CD4-positive, alpha-beta T cell treated with Interleukin-17A for 1 hour (primary cell): ENCODE measurements at places on chromosomes 6 and 20.

- no peak for DNase-seq
Measured at GRCh38 chr20:47318586-47319516, 37.6 kb downstream of the ZMYND8 start.

- DNase-seq = no peak
Measured at GRCh38 chr6:48986845-48987244, 476.2 kb downstream of the MMUT start.

DNA sequence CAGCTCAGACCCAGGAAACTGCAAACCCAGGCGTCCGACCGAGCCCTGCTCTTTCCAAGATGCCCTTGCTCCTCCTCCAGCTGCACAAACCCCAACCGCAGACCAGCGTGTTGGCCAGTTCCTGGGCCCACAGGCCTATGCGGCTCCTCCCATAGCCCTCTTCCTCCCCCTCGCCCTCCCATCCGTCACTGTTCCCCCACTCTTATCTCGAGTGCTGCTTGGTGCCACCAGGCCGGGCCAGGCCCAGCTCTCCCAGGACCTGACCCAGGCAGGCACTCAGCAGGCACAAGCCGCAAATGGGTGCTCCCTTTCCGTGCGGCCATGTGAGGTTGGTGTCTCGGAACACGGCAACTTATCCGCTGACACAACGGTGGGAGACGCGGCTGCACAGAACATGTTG is 28.6 kb downstream of the ADRM1 start:
- DNase-seq = no peak

DNA sequence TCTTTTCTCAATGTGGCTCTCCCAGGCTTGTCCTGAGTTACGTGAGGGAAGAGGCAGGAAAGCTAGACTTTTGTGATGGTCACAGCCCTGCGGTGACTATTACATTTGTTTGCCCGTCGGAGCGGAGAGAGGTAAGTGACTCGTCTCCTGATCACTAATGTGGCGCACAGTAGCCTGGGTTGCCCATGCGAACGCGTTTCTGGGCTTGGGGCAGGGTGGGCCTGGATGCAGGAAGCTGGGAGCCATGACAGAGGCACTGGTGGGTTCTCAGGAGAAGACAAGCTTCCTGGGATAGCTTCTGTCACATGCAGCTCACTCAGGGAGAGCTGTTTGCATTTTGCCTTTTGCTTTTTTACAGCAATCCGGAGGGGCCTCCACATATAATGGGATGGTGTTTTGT is 60.6 kb downstream of the IGF2R start:
- DNase-seq = no peak

DNA sequence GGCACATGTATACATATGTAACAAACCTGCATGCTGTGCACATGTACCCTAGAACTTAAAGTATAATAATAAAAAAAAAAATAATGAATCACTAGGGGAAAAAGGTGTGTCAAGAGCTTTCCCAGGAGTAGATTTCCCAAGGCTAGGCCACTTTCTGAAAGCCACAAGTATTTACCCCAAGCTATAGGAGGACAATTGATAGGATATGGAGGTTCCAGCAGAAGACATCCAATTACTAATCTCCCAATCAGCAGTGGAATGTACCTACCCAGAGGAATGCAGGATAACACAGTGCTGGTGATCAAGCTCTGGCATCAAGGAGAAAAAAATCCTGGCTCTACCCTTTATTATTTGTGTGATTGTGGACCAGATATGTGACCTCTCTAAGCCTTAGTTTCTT is 562.7 kb downstream of the RFPL4B start:
- DNase-seq = no peak

- peak; percentile 71 for DNase-seq
Measured at GRCh38 chr6:104682722-104683643, 176.7 kb downstream of the HACE1 start.

GRCh38 chr6:70725817-70726415 is 58.2 kb downstream of the SMAP1 start:
- DNase-seq = no peak

DNA sequence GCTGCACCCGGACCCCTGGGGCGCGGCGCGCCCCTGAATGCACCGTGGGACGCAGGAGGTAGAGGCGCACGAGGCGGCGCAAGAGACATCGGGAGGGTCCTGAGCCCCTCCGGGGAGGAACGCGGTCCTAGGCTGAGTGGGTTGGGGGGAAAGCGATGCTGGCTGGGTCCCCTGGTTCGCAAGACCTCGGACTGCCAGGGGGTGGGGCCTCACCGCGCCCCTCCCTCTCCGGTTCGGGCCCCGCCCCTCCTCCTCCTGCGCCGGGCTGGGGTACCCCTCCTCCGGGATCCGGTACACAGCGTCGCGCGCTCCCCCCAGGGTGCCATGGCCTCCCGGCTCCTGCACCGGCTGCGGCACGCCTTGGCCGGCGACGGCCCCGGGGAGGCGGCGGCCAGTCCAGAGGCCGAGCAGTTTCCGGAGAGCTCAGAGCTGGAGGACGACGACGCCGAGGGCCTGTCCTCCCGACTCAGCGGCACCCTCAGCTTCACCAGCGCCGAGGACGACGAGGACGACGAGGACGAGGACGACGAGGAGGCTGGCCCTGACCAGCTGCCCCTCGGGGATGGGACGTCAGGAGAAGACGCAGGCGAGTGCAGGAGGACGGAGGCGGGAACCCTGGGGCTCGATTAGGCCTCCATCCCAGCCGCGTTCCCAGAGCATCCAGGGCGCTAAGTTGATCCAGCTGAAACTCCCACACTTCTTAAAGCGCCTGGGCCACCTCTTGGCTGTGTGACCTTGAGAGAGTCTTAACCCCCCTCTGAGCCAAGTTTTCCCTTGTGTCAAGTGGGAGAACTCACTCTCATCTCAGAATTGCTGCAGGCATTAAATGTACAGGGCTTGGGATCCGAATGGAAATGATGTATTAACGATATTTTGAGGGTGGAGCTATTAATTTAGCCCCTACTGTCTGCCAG is 541 bp downstream of the SNX21 start:
- peak; percentile 49 for DNase-seq

DNA sequence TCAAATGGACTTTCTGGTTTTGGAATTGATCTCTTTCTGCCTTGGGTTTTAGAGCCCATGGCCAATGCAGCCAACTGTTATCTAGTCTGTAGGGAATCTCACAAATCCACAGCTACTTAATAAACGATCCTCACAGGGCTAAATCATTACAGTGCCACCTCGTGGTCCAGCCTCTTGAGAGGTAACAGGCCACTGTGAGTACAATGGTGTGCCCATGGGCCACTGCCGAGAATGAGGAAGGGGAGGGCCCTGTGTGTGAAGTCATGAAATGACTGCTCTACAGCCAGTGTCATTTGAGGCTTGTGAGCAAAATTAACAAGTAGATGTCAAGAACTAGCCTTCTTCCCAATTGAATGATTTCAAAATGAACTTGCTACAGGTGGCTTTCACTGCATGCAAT is 54.3 kb upstream of the GMPR start:
- no peak for DNase-seq

GRCh38 chr6:38935051-38935450 is 113.5 kb upstream of the GLP1R start:
- DNase-seq = no peak

DNA sequence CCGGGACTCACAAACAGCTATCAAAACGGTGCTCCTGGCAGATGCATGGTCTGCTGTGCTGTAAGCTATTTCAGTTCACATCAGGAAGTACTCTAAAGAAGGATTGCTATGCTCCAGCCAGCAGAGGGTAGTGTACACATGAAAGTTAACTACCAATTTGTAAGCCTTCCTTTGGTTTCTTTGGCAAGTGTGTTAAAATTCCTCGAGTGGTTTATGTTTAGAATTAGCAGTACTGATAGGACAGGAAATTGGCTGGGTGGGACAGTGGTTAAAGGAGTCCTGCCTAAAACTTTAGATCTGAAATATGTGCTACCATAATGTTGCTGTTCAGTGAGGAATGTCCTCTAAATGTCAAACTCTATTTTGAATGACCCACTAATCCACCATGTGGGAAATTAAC is 47.4 kb downstream of the TRMT11 start:
- DNase-seq = no peak

GRCh38 chr20:3861191-3861590 is 14.6 kb downstream of the MAVS start:
- no peak for DNase-seq

- no peak for DNase-seq
Measured at GRCh38 chr6:29694637-29695036, 13.7 kb upstream of the ZFP57 start.

- DNase-seq = no peak
Measured at GRCh38 chr6:25706314-25707014, 48.1 kb upstream of the SLC17A4 start.

DNA sequence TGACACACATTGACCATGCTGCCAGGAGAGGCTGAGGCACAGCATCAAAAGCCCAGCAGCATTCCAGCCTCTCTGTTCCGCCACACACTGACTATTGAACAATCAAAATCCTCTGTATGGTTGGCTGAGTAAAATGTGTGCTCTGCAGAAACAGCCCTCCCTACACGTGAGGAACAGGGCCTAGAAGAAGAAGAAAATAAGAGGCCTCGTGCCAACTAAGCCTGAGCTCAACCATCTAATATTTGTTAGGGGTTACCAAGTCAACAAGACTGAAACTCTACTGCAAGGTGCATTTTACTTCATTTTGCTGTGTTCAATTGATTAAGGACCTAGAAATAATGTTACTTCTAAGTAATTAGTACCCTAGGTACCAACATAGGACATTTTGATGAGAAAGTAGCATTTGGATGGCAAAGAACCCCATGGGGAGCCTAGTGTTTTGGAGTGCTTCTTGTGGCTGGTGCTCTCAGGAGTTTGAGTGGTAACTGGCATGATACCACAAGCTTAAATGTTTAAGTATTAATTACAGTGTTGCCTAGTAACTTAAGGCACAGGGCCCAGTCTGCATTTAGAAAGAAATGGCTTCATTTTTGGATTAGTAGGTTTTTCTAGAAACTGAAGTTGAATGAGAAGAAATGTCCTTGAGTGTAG is 146.6 kb upstream of the PLN start:
- no peak for DNase-seq

DNA sequence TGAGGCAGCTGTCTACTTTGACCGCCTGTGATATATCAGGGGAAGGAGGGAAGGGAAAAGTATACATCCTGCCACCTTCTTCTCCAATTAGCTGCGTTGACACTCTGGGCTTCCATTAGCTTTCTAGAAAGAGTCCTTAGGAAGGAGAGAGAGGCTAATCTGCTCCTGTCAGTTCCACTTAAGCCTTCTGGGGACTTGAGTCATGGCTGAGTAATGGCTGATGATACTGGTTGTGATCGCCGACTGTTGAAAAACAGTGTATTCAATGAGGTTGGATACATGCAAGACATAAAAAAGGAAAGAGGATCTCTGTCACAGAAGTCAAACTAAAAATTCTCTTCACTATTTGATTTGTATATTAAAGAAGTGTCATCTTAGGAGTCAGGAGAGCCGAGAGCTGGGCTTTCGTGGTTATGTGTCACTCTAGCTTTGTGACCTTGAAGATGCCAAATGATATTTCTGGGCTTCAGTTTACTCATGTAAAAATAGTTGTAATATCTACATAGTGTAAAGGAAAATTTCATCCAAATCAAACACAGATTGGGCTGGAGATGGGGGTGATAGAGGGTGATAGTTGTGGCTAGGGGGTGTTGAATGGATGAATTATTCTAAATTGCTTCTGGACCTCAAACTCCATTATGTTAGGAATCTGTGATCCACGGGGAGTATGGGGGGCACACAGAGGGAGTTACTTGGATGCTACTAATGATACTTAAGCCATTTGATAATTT is 189.0 kb downstream of the UST start:
- no peak for DNase-seq

DNA sequence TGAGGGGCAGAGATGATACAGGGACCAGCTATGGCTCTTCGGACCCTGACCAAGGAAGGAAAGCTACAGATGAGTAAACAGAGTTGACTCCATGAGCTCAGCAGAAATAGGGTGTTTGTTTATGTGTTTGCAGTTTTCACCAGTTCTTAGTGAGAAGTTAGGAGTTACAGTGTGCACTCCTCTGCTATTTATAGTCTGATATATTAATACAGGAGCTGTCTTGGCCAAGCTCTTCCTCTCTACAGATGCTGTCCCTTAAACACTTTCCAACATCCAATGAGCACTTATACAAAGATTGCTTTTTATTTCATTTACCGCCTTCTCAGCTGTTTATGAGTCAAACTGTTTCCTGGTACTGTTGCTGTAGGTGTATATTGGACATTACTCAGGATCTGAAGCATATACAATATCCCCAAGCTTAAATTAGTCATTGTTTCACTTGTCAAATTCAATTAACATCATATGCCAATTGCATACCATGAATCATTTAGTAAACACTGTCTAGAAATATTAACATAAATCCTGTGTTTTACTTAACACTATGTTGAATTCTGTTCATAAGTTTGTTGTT is 618.0 kb downstream of the PRKN start:
- DNase-seq = no peak

- no peak for DNase-seq
Measured at GRCh38 chr6:163259689-163260088, 154.8 kb upstream of the QKI start.

DNA sequence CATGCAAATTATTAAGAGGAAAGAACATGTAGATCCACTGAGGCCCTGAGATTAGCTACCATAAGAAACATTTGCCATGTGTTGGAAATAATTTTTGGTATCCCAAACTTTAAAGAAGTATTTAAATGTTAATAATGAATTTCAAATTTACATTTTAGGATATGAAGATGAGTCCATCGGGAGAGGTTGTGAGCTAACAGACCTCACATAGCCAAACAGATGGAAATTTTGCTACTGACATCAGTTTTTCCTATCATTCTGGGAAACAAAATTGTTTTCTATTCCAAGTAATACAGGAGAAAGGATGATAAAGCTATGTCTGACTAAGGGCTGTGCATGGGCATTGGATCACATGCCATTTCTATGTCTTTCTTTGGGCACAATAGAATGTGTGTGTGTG is 809.6 kb downstream of the TENT5A start:
- DNase-seq = no peak

GRCh38 chr6:157233156-157233555 is 90.2 kb downstream of the TMEM242 start:
- DNase-seq = no peak

- no peak for DNase-seq
Measured at GRCh38 chr6:19465760-19466159, 371.4 kb upstream of the ID4 start.
